ENCODE measurements at places on chromosomes 16 and 17.
A peak's percentile ranks its signal among the peaks of the same experiment; 100 is the strongest.

- H3K27me3 ChIP-seq: no peaks in the 10 kb centered on the region
- no peak for DNase-seq
- no peak overlapping the region for H3K4me3 ChIP-seq
- no peak overlapping the region for H3K27ac ChIP-seq
- peaks cover 13% of the 10 kb centered on the region for H3K4me1 ChIP-seq
- no peaks in the 10 kb centered on the region for H3K36me3 ChIP-seq
These were observed 52.4 kb upstream of the NFAT5 start for GRCh38 chr16:69513180-69513966.

DNA sequence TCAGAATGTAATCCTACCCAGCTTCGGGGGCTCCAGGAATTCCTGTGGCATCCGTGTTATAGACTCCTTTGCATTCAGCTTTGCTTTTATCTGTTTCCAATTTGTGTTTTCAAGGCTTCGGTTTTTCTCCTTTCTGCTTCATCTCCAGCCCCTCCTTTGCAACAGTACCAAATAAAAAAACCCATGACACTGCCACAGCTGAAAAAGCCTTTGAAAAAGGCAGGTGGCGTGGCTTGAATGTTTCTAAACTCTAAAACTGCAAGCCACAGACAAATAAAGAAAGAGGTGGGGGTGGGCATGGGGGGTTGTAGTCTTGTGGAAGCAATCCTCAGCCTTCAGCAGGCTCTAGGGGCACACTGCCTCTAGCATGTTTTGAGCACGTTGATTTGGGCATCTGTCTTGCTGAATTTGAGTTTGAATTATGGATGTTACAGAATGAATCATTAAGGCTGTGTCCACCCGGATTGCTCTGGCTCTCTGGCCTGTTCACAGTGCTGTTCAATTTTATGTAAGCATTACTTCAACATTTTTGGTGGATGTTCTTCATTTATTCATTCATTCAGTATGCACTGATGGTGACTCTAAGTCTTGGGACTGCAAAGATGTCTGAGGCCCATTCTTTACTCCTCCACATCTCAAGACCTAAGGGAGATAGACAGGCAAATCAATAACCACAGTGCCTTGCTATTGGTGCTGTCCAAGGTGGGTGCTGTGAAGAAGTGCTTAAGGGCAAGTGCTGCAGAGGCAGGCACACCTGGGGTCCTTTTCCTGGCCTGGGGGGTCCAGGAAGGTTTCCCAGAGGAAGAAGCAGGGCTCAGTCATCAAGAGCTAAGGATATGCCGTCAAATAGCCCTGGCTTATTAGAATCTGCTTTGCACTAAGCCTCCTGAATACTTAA, 77.4 kb downstream of the CDH13 start:
- no peaks in the 10 kb centered on the region for H3K4me1 ChIP-seq
- H3K36me3 ChIP-seq: no peaks in the 10 kb centered on the region
- H3K27ac ChIP-seq: no peak overlapping the region
- no peak for DNase-seq
- H3K27me3 ChIP-seq: no peaks in the 10 kb centered on the region
- H3K4me3 ChIP-seq: no peak overlapping the region

DNA sequence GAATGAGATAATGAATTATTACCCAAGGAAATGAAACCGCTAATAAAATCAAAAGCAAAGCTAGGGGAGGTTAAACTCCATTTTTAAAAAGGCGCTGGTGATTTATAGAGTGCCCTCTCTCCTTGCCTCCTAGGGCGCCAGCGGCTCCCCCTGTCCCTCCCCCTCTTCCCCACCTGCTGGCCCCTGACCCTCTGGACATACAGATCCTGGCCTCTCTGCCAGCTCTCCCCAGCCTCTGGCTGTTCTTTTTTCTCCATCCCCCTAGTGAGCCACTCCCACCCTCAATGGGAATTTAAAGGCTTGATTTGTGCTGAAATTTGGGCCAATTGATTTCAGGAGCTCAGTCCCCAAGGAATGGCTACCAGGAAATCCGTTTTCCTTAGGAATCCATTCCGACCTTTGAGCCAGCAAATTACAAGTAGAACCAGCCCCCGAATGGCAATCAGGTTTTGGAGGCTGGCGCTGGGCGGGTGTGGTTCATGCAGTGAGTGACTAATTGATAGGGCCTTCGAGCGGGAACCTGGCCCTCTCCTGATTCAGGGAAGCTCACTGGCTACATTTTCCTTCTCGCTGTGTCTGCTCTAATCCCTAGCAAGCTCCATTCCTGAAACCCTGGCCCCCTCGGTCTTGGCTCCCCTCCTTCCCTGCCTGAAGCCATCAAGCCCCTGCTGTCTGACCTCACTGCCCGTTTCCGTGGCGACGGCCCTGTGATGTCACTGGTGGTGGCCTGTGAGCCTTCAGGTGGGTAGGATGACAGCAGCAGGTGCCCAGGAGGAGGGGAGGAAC, 141.9 kb upstream of the SDK2 start:
- no peaks in the 10 kb centered on the region for H3K4me1 ChIP-seq
- DNase-seq: no peak
- H3K27ac ChIP-seq: no peak overlapping the region
- H3K36me3 ChIP-seq: no peaks in the 10 kb centered on the region
- no peaks in the 10 kb centered on the region for H3K27me3 ChIP-seq

GRCh38 chr16:15835136-15835878, 21.5 kb downstream of the MYH11 start:
- no peak for DNase-seq
- peaks cover 14% of the 10 kb centered on the region for H3K4me1 ChIP-seq
- H3K36me3 ChIP-seq: no peaks in the 10 kb centered on the region
- H3K27me3 ChIP-seq: 0 out of 2 replicates have a peak, but pooled peaks cover 2% of the 10 kb centered on the region
- H3K27ac ChIP-seq: no peak overlapping the region

DNA sequence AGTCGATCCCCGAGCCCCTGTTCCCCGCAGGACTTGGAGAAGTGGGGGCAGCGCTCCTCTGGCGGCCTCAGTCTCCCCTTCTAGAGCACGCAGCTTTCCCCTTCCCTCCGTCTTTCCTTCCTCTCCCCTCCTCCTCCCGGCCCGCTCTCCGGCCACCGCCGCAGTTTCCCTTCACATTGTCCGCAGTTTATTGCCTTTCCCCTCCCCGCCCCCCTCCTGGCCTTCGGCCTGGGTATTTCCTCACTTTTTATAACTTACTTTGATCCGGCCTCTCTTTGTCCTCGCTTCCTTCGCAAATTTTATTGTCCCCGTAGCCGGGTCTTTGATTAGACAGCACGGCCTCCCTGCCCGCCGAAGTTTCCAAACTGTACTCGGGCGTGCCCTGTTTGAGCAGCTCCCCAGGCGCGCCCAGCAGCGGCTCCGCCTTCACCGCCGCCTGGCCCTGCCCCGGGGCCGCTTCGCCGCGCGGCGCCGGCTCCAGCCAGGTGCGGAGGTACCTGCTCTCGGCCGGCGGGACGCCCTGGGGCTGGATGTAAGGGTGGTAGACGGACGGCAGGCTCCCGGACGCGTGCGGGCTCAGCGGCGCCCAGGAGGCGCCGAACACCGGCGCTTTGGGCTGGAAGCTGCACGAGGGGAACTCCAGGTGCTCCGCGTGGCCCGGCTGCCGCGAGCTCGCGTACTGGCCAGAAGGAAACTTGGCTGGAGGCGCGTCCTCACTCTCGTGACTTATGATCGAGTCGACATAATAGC, 488 bp downstream of the HOXB9 start:
- H3K27me3 ChIP-seq: no peaks in the 10 kb centered on the region
- DNase-seq: no peak
- peak overlapping the region; percentile 43 for H3K4me3 ChIP-seq
- peaks cover 11% of the 10 kb centered on the region for H3K4me1 ChIP-seq
- H3K27ac ChIP-seq: no peak overlapping the region

DNA sequence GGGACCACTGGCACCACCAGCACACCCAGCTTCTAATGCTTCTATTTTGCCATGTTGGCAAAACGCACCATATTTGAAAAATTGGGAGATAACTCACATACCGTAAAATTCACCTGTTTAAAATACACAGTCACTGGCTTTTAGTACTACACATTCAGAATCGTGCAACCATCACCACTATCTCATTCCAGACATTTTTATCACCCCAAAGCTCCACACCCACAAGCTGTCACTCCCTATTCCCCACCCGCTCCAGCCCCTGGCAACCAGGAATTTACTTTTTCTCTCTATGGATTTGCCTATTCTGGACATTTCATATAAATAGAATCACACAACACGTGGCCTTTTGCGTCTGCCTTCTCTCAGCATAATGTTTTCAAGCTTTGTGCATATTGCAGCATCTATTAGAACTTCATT, 25.0 kb downstream of the PPL start:
- DNase-seq: no peak
- H3K27me3 ChIP-seq: no peaks in the 10 kb centered on the region
- no peaks in the 10 kb centered on the region for H3K4me1 ChIP-seq
- no peak overlapping the region for H3K4me3 ChIP-seq
- no peak overlapping the region for H3K27ac ChIP-seq
